ENCODE measurements at places on chromosomes 5 and 9.

DNA sequence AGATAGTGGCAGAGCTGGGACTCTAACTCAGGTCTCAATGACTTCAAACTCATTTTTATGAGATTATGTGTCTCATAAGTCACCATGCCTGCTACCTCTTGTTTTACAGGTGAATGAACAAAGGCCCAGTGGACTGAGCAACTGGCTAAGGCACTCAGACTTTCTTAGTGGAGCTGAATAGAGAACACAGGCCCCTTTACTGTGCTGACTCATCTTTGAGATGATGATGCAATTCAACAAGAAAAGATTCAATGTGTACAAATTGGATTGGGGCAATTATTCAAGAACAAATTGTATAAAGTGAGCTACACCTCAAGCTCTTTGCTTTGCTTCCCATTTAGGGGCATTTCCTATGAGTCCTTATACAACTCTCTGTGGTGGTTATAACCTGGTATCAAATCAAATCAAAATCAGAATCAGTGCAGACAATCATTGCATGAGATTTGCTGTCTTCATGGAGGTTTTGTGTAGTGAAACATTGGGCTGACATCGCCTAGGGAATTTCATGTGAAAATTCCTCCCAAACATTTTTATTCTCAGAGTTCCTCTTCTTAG, 84.3 kb upstream of the PPP2R2B start:
- peak; percentile 4 for DNase-seq

GRCh38 chr5:1563051-1563461, 39.3 kb upstream of the LPCAT1 start:
- no peak for DNase-seq

DNA sequence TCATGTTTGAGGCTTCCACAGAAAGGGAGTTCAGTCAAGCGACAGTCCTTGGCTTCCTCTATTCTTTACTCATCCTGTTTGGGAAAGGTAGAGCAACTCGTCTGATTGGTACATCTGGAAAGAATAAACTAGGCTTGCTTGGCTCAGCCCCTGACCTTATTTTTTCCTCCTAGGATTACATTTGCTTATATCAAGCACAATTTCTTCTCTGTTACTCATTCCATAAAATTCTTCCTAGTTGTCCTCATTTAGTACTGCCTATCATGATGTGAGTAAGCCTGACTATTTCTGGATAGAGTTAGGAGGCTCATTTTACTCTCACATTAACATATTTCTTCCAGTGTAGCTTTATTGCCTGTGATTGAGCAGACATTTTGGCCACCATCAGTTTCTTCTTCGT, 10.9 kb upstream of the CARNMT1 start:
- no peak for DNase-seq

GRCh38 chr5:135031813-135032694, 2.0 kb downstream of the PITX1 start:
- DNase-seq = no peak

DNA sequence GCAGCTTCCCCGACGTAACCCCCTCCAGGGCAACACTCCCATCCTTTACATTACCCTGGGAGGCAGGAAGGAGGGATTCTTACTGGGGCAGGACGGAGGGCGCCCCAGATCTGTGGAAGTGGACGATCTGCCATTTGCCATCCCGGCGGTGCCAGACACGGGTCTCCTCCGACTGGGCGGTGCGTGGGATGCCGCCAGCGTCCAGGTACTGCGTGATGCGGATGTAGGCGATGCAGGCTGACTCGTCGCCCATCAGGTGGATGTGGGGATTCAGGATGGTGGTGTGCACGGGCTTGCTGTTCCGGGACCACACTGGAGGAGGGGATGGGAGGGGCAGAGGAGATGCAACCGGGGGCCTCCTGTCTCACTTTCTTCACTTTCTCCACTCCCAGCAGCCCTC, 33.0 kb downstream of the SLC6A7 start:
- no peak for DNase-seq

- no peak for DNase-seq
Observed at GRCh38 chr5:100456615-100457014, 78.6 kb upstream of the FAM174A start.

DNA sequence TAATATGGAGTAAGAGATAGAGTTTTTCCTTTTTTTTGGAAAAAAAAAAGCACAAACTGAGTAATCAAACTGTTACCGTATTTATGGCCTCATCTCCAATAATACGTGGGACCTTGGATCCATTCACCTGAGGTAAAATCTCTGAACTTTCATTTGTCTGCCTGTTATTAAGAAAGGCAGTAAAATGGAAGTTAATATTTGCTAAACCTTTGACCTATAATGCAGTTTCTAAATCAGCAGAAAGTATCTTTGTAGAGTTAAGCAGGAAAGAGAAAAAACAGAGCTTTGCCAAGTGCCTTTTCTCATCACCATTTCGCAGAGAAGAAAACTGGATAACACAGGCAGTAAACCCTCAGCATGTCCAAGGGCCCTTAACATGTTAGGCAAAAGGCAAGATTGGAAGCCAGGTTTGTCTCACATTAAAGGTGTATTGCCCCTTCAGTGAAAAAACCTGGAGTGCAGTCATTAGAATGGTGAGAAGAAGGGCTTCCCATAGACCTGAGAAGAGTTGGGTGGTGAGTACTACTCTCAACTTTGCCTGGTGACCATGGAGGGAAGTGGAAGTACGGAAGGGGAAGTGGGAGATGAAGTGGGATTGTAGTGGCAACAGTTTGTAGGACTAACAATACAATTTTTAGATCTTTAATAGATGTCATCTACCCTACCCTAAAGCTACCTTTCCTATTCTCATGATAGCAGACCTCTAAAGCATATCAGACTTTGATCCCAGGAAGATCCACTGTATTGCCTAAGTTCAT, 65.4 kb upstream of the GRAMD2B start:
- DNase-seq = no peak

DNA sequence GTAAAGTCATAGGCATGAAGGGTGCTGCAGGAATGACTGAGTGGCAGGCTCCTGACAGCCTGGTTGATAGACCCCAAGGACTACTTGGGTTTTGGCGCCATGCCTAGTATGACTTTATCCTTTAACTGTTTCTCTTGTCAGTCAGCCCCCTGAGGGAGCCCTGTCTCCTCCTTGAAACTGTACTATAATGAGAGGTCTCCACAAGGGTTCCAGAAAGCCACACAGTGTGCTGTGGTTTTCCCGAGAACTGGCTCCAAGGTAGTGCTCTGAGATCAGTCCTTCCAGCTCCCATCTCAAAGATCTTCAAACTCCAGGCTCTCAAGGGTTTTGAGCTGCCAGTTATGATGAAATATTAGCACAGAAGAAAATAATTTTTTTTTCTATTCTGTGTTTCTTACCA, 26.7 kb upstream of the TNC start:
- no peak for DNase-seq

GRCh38 chr5:168114444-168115017, 176.9 kb upstream of the WWC1 start:
- DNase-seq = peak; percentile 60

DNA sequence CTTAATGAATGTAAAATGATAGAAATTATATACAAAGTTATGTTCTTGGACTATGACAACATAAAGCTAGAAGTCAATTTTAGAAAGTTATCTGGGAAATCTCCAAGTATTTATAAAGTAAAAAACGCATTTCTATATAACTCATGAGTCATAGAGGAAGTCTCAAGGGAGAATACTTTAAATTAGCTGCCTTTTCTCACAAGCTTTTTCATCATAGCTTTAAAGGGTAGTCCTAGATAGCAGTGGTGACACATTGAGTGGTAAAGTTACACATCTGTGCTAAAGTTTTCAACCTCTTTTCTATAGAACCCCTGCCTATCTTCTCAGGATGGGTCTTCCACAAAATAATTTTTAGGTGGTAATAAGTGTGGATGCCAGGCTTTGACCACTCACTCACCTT, 598.3 kb upstream of the FAM174A start:
- DNase-seq = no peak

GRCh38 chr9:123997665-123998277, 13.8 kb upstream of the LHX2 start:
- no peak for DNase-seq

DNA sequence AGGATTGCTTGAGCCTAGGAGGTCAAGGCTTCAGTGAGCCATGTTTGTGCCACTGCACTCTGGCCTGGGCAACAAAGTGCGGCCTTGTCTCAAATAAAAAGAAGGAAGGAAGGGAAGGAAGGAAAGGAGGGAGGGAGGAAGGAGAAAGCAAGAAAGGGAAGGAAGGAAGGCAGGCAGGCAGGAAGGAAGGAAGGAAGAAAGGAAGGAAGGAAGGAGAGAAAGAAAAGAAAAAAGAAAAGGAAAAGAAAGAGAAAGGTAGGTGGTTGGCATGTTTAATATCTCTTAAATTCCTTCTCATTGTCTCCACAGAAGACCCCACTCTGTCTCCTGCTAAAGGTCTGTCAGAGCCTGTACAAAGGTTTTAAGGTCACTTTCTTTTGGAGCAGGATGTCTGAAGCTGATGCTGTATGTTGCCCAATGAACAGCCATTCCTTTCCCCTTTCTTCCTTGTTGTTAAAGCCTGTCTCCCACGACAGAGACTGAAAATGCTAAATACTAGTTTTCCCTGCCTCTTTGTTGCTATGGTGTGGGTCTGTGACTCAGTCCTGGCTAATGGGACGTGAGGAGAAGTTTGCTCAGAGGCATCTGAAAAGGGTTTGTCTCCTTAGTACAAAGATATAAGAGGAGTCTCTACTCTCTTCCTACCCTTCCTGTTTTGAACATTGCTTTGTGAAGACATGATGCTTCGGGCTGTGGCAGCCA, 213.3 kb downstream of the PCSK1 start:
- DNase-seq = no peak

- no peak for DNase-seq
Observed at GRCh38 chr9:65435464-65435863, 150.5 kb upstream of the FOXD4L5 start.

DNA sequence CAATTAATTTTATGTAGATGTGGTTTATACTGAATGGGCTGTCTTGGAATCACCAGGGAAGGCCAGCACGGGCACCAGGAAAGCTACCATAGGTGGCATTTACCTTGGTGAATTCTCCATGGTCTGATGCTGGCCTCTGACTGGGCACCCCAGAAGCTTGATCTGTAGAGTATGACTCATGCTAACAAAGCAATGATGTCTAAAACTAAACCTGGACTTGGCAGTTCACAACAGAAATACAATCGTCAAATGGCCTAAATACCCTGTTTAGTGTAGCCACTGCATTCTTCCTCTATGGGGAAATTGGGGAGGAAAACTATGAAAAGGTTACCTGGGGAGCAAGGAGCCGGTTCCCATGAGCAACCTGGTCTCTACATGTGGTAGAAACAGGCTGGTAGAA, 98.0 kb downstream of the ATPSCKMT start:
- DNase-seq = no peak

DNA sequence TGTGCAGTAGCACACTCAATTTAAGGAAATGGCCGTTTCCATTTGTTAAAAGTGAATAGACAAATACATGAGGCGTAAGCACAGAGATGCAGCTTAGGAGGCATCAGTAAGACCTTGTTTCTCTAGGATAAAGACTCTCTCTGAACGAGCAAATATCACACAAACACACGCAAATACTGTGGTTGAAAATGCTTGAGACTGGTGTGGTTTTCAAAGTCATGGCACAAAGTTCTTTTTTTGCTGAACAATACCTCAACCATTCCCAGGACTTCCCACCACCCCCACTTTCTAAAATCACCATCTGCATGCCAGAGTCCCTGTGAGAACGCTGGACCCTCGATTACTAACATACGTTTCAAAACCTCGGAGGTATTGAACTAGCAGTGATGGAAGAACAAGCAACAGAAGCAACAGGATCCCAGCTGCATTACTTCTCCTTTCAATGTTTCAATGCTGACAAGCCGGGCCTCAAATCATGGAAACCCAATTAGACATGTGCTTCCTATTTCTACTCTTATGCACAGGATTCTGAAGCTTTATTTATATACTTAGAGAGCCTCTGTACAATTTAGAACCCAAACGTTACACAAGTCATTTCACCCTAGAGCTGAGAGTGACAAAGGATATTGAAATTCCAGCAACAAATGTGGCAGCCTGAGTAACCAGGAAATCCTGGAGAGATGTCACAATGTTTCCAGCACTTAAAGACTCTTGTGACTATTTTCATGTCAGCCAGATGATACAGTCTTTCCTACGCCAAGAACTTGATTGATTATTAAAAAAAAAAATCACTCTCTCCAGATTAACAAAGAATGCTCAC, 63.9 kb downstream of the CDC14B start:
- no peak for DNase-seq

DNA sequence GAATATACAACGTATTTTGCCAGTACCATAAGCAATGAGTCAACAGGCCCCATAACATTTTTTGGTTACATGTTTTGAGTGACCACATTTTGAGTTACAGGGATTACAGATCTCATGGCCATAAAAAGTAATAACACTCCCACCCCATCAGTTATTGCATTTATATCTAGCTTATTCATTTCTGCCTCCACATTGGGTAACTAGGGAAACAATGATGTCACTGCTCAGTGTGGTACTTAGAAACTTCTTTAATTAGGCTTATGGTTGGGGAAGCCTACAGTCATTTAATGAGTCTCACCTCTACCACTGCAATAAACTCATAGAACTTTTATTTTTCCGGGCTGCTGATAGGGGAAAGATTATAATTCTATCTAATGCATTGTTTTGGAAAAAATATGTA, 39.9 kb upstream of the SMIM15 start:
- DNase-seq = no peak

DNA sequence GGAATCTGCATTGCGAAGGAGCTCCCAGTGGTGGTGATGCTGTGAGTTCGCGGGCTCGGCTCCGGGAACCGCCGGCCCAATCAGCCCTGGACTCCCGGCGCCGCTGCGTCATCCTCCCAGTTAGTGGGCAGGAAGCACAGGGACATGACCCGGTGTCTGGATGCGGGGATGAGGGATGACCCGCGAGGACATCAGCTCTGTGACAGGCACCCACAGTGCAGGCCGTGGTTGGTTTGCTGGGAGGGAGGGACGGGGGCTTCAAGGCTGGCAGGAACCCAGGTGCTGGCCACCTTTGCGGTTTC, 996 bp downstream of the NXNL2 start:
- DNase-seq = no peak

DNA sequence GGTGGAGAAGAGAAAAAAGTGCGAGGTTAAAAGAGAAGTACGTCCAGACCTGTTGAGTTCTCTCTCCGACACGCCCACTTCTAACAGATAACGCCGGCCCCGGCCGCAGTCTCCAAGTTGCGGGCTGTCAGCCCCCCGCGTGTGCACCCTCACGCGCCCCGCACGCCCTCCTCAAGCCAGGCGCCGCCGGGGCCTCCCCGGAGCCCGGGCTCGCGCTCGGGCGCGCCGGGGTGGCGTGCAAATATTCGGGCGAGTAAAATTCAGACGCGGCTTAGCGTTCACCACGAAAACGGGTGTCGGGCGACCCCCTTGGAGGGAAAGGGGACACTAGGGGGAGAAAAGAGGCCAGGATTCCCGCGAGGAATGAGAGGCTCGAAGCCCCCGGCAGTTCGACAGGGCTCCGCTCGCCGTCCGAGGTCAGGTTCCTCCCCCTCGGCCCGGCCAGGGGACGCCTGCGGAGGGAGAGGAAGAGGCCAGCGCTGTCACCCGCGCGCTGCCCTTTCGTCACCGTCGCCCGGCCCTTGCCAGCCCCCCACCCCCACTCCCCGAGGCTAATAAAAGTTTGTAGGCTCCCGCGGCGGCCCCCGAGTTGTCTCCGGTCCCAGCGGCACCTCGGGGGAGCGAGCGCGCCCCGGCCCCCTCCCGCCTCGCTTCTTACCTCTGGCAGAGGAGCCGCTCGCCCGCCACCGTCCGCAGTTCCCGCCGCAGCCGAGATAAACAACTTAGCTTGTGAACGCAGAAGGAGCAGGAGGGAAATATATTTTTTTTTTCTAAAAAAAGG, 743 bp downstream of the NR3C1 start:
- DNase-seq = peak; percentile 60

Measured in hematopoietic multipotent progenitor cell (in vitro differentiated cells).